ENCODE measurements at places on chromosomes 6 and 20.
A peak's percentile ranks its signal among the peaks of the same experiment; 100 is the strongest.

DNA sequence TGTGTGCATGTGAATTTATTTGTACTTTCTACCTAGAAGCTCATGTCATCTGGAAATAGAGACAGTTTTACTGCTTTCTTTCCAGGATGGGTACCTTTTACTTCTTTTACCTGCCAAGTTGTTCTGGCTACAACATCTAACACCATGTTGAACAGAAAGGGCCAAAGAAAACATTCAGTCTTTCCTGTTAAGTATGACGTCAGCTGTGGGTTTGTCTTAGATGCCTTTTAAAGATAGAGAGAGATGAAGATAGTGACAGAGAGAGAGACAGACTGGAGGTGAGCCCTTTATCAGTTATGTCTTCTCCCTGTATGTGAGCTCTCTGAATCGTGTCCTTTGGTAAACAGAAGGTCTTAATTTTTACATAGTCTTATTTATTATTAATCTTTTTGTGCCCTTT is 3.4 kb upstream of the DACT2 start:
- DNase-seq = peak; percentile 13

DNA sequence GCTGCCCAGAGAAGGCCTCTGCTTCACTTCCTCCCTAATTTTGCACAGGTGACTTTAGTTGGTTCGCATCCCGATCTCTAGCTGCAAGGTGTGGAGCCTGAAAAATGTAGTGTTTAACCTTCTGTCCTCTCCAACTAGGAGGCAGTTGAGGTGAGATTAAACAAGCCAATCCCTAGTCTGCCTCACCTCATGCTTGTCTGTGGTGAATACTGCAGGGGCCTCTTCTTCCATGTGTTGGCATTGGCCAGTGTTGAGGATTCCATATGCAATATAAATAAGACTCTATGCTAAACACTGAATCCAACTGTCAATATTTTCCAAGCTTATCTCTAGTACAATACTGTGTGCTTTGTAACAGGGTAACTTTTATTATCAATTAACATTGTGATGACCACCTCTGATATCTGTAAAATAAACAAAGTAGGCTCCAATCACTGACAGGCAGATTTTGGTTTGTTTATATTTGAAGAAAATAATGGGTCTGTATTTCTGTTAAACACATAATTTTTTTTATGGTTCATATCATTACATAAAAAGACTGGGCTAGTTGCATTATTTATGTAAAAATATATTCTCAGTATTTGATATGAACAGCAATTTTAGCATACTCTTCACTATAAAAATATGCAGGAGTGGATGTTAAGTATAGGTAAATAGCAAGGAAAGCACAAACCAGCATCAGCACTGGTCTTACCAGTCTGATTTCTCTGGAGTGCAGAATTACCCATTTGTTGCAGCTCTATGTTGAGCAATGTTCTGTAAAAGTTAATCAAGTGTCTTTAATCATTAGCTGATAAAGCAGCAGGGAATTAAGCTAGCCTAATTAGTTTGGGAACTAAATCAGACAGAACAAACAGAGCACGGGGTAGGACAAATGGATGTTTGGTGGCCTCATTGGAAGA is 74.0 kb downstream of the ANKRD6 start:
- no peak for DNase-seq

DNA sequence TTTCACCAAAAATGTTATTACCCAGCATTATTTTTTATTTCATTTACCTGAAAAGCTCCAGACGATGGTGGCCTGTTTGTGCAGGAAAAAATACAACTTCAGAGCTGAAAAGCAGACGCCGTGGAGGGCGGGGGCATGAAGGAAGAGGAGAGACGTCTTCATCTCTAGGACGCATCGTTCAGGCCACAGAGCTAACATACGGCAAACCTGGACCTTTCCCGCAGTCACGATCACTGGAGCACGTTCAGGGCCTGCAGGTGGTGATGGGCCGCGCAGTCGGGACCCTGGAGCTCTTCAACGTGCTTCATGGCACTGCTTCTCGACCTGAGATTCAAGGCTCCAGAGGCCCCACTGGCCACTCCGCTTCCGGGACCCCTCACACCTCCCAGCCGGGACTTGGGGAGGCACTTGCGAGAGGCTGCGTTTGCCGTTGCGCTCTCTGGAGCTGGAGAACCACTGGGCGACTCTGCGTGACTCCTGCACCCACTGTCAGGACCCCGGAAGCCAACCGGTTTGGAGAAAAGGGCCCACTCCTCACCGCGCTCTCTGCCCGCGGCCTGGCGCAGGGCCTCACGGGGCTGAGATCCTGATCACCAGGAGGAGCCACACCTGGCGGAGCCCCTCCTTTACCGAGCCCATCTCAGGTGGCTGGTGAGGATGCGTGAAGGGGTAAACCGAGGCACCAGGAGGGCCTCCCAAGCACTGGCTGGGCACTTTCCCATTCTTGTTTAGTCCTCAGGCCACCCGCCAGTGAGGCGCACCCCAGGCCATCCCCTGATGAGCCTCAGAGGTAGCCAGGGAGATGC is 164.4 kb upstream of the AFDN start:
- DNase-seq = no peak

DNA sequence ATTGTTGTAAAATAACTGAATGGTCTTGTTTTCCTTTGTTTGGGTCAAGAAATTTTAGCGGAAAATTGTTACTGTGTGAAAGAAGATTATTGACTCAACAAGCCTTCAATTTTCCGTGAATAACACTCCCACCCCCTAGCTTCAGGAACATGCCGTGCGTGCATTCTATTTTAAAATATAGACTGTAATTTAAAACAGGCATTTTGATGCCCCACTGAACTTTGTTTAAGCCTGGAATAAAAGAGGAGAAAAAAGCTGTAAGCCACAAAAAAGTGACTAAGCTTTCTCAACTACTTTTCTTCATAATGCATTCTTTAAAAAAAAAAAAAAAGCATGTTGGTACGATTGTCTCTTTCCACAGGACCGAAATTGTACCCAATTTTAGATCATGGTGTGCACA is 166.0 kb downstream of the ARID1B start:
- DNase-seq = no peak

DNA sequence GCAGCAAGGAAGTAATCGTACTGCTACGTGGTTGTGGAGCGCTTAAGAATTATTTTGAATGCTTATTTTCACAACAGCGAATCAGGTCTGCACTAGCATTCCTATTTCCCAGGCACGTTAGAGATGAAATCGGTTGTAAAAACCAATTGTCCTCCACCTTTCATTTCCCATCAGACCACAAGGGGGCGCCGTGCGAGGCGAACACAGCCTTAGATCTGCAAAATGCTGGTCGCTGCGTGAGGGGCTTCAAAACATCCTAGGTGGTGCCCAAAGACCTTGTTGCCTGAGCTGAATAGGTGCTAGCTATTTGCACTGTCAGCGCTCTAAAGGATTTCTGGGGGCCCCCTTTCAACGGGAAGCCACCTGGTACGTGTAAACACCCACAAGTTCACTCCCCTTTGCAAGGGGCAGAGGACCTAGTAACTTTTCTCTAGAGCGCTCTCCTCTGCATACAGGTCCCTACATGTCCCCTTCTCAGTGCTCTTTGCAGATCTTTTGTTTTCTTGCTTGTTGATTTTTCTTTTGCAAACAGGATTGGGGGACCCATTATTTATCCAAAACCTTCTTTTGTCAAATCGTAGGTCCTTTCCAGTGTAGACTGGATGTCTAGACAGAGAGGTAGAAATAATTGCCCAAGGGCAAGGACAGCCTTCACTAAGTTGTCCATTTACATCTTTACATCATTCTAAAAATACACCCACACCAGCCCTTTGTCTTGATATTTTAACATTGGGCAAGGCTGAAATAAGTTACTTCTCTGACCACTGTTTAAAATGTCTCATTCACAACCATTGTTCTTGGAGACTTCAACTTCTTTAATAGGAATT is 59.8 kb downstream of the NEDD9 start:
- peak; percentile 55 for DNase-seq

GRCh38 chr6:135358985-135359384 is 138.6 kb downstream of the AHI1 start:
- no peak for DNase-seq

GRCh38 chr6:160128879-160129516 is 7.4 kb downstream of the SLC22A1 start:
- DNase-seq = no peak

GRCh38 chr20:39083761-39084160 is 121.6 kb downstream of the DHX35 start:
- no peak for DNase-seq

GRCh38 chr20:9918348-9918747 is 79.5 kb upstream of the PAK5 start:
- no peak for DNase-seq

- DNase-seq = no peak
These were observed 36.3 kb downstream of the CDH4 start for GRCh38 chr20:61288331-61288784.

DNA sequence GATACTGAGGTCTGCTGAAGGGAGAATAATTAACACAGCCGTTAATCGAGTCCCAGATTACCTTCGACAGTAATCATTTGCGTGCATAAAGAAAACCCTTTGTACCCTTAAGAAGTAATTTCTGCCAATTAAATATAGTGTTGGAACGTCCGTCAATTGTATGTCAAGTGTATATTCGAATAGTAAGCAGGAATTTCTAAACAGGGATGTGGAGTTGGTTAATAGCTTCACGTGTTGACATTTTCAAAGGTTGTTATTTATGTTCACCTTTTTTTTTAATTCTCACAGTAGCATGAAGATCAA is 798 bp upstream of the SNAP91 start:
- no peak for DNase-seq

GRCh38 chr20:45361793-45362192 is 1.2 kb upstream of the SYS1 start:
- no peak for DNase-seq

All from kidney tubule cell (primary cell).